ENCODE measurements at places on chromosomes 16 and 17.

- DNase-seq = no peak
Observed at GRCh38 chr16:48507886-48508285, 102.1 kb downstream of the N4BP1 start.

- no peak for DNase-seq
Observed at GRCh38 chr16:54931120-54932014, 702 bp downstream of the IRX5 start.

DNA sequence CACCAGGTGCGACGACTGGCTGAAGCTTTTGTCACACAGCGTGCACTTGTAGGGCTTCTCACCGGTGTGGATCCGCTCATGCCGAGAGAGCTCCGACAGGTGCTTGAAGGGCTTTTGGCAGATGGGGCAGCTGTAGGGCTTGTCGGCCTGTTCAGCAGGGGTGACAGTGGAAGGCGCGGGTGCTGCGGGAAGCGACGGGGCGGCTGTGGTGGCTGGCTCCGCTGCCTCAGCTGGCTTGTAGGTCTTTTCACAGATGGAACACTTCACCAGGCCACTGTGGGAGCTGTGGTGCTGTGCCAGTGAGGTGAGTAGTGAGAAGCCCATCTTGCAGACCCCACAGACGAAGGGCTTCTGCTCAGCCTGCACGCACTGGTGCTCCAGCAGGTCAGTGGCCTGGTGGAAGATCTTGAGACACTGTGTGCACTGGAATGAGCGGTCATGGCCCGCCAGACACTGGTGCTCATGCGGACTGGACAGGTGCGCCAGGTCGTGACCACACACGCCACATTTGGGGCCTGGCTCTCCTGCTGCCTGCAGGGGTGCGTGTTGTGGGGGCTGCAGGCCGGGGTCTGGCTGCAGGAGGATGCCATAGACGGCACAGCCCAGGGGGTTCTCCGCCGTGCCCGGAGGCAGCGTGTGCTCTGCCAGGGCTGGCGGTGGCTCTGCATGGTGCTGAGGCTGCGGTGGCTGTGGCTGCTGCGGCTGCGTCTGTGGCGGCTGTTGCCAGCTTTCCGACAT lies 2.8 kb downstream of the ZNF319 start:
- DNase-seq = no peak

DNA sequence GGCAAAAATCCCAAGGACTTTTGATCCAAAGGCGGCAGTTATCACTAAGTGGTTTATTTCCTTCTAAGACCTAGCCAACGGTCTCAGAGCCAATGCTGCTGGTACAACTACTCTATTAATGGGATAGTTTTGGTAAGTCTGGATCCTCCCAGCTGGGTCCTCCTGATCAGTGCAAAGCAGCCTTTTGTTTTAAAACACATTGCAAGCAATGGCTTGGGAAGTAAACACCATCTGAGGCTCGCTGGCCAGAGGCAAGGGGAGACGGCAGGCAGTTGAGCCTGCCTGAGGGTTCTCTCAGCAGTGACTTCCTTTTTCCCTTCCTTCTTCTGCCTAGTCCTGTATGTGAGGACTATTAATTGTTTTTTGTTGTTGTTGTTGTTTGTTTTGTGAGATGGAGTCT lies 1.6 kb upstream of the SLC5A10 start:
- DNase-seq = no peak

GRCh38 chr17:49741009-49741691 lies 22.8 kb downstream of the FAM117A start:
- no peak for DNase-seq

GRCh38 chr17:64247836-64248235 lies 15.2 kb downstream of the TEX2 start:
- DNase-seq = no peak

DNA sequence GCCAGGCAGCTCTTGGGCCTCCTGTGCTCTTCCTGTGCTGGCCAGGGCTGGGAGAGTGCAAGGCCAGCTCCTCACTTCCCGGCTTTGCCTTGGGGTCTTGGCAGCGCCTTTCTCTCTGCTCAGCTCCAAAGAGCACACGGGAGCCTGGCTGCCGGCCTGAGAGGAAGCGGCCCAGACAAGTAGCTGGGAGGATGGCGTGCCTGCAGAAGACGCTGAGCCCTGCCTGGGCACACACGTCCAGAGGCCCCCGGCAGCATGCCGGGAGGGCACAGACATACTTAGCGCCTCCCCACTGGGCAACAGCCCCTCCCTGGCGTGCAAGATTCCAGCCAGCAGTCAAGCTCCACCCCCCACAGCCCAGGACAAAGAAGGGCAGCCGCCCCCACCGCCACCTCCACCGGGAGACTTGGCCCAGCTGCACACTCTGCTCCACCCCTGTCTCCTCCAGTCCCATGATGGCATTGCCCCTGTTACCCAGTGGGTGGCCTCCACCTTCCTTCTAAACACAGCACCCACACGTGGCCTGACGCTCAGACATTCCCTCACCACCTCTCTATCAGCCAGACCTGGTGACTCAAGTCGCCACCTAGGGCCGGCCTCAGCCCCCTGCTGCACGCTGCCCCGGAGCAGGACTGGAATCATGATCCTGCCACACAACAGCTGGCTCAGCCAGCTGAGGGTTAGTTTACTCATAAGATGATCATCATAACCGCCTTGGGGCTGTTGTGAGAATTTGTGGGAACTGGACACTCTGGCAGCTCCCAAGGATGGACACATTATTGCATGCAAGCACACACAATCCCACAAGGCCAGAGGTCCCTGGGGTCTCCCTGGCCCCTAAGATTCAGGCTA lies 12.4 kb downstream of the SGCA start:
- peak; percentile 32 for DNase-seq

DNA sequence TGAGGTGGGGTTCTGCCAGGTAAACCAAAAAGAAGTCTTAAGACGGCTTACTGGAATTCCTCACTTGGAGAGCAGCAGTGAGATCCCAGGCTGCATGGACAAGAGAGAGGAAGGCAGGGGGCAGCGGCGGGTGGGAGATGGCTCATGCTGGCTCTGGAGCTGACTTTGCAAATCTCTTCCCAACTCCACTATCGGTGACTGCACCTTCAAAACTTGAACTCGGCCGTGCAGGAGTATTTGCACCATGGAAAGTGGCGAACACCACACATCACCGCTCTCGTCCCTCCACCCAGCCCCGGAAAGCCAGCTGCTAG lies 16.7 kb downstream of the CA5A start:
- no peak for DNase-seq

- DNase-seq = no peak
Observed at GRCh38 chr16:55145771-55146603, 178.0 kb upstream of the IRX6 start.

DNA sequence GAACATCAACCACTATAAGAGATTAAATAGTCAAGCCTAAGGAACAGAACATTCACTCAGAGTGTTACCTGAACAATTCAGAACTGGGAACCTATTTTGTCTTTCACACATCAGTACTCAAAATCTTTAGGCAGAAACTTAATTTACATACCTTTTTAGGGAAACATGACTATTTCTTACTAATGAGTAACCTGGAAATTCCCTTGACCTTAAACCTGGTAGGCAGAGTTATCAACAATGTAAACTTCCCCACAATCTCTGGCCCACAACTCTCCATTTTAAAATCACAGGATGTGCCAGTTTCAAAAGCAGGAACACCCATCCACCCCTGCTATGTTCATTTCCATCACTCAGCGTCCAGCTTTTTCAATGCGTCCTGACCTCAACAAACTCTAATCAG lies 132.9 kb upstream of the ANKFN1 start:
- DNase-seq = no peak

DNA sequence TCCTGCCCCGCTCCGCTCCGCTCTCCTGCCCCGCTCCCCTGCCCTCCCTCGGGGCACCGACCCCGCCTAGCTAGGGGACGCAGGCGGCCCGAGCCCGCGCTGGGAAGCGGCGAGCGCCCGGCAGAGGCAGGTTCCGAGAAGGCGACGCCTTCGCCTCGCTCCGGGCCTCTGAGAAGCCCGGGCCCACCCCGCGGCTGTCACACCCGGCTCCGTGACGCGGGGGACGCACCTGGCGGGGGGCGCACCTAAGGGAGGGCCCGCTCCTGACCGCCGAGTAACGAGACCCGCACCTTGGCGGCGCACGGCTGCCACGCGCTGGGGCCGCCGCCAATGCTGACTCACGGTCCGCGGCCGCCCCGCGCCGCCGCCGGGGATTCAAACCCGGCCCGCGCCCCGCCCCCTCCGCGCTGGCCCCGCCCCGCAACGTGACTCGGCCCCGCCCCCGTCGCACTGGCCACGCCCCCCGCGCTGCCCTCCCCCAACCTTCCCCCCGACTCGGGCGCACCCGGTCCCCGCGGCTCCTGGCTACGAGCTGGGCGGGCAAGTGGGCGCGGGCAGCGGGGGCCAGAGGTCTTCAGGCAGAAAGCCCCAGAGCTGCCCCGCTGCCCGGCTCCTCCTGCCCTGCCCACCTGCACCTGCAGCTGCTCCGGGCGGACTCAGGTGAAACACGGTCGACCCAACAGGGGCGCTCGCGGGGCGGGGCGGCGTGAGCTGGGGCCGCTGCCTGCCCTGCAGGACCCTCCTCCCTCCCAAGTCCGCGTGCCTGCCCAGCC lies 27.8 kb downstream of the GNPTG start:
- DNase-seq = peak; percentile 69

DNA sequence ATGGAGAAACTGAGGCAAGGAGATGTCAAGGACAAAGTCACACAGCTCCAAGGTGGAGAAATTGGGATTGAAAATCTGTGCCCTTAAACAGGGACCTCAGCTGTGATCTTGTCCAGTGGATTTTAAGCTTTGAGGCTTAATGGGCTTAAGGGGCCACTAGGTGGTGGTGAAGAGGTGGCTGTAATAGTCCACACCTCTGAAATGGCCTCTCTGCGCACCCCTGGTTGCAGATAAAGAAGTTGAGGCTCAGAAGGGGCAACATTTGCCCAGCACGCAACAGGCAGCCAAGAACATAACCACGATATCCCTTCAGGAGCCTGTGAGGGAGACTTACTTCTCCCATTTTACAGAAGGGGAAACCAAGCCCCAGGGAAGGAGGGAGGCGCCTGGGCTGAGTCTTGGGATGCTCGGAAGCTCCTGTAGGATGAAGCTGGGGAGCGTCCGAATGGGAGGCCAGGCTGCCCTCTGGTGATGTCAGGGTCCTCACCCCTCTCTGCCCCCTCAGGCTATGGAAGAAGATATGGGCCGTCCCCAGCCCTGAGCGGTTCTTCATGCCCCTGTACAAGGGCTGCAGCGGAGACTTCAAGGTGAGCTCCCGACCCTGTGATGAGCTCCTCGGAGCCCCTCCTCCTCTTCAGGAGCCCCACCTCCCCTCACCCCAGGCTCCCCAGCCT lies 43.7 kb downstream of the IL21R start:
- DNase-seq = no peak

DNA sequence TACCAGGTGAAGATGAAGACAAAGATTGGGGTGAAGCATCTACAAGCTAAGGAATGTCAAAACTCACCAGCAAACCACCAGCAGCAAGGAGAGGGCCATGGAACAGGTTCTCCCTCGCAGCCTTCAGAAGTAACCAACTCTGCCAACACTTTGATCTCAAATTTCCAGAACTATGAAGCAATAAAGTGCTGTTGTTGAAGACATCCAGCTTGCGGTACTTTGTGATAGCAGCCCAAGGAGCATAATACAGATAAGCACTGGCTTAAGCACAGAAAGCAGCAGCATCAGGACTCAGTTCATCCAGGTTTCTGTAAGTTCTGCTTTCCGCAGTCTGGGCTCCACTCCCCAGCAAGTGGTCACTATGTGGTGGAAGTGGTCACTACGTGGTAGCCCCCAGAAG lies 16.0 kb upstream of the CDRT4 start:
- DNase-seq = no peak

DNA sequence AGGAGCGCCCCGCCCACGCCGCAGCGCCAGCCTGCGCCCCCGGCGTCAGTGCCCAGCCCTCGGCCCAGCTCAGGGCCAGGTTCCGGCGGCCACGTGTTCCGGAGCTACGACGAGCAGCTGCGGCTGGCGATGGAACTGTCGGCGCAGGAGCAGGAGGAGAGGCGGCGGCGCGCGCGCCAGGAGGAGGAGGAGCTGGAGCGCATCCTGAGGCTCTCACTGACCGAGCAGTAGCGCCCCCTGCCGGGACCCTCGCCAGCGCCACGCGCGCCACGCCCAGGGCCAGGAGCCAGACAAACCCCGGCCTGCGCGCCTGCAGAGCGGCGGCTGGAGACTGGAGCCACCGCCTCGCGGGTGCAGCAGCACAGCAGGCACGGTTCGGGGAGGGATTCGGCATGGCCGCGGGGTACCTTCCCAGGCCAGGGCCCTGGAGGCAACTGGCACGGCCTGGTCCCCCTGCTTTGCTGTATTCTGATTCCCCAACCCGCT lies 9.3 kb downstream of the CORO6 start:
- peak; percentile 91 for DNase-seq

- no peak for DNase-seq
Observed at GRCh38 chr16:85588562-85589503, 24.3 kb upstream of the GSE1 start.

GRCh38 chr17:61411261-61412142 lies 11.9 kb downstream of the TBX2 start:
- no peak for DNase-seq

GRCh38 chr17:1294157-1294717 lies 14.8 kb downstream of the TRARG1 start:
- DNase-seq = peak; percentile 53

- DNase-seq = no peak
Observed at GRCh38 chr16:48617711-48618148, 7.8 kb upstream of the N4BP1 start.

DNA sequence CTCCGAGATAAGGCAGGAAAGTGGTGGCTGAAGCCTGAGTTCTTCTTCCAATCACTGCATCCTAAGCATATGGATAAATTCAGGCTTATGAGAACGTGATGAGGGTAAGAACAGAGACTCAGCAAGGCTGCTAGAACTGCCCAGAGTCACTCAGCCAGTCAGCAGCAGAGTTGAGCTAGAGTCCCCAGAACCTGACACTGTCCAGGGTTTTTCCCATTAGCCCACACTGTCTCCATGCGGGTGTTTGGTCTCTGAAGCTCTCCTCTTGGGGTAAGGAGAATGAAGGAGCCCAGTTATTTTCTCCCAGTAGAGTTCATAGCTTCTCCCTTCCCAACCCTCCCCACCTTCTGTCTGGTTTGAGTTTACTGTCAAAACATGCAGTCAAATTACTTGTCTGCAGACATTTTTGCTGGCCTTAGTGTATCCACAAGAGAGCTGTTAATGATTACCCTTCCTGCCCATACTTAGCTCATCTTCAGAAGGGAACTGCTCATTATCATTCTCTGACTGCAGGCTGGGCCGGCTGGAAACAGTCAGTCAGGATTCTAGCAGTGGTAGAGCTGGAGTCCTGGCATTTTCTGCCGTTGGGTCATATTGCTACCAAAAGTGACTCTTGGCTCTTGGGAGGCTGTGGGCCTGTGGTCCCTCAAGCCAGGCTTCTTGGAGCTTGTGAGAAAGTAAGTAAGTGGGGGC lies 460.0 kb downstream of the HS3ST3B1 start:
- no peak for DNase-seq

Data from activated T-cell treated with anti-CD3 and anti-CD28 coated beads for 24 hours (primary cell).